ENCODE measurements at places on chromosomes 2 and 18.

GRCh38 chr2:117776888-117777287 is 37.6 kb upstream of the DDX18 start:
- no peak for DNase-seq

GRCh38 chr2:181177376-181177775 is 197.0 kb downstream of the UBE2E3 start:
- peak; percentile 13 for DNase-seq

- DNase-seq: peak; percentile 77
Measured at GRCh38 chr2:147715807-147716206, 129.0 kb upstream of the ACVR2A start.

DNA sequence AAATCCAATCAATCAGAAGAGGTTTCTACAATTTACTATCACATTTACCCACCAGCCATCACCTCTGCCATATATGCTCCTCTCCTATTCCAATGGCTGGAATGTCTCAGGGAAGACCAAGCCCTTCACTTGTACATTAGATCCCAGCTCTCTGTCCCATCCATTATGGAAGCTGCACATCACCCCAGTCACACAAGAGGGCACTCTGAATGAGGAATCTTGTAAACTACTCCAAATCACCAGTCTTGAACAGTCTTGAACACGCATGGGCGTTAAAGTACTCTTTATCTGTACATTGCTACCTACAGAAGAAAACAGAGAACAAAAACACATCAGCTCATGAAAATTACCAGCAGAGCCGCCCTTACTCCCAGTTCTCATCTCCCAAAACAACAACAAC is 38.7 kb downstream of the ZC3H8 start:
- no peak for DNase-seq

- DNase-seq: peak; percentile 72
Measured at GRCh38 chr2:3585261-3586109, 9.4 kb upstream of the COLEC11 start.

- peak; percentile 66 for DNase-seq
Measured at GRCh38 chr18:75252136-75252535, 41.5 kb downstream of the TSHZ1 start.

DNA sequence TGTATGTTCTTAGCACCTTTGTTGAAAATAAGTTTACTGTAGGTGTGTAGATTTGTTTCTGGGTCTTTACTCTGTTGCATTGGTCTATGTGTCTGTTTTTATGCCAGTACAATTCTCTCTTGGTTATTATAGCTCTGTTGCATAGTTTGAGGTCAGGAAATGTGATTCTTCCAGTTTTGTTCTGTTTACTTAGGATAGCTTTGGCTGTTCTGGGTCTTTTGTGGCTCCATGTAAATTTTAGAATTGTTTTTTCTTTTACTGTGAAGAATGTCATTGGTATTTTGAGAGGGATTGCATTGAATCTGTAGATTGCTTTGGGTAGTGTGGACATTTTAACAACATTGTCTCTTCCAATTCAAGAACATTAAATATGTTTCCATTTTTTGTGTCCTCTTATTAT is 69.1 kb downstream of the ANKRD62 start:
- DNase-seq: peak; percentile 6

- peak; percentile 88 for DNase-seq
Measured at GRCh38 chr2:9781252-9781651, 62.0 kb upstream of the TAF1B start.

GRCh38 chr18:8389391-8390340 is 219.6 kb upstream of the RAB12 start:
- DNase-seq: peak; percentile 74

GRCh38 chr18:9135912-9136314 is 668 bp upstream of the ANKRD12 start:
- peak; percentile 22 for DNase-seq

DNA sequence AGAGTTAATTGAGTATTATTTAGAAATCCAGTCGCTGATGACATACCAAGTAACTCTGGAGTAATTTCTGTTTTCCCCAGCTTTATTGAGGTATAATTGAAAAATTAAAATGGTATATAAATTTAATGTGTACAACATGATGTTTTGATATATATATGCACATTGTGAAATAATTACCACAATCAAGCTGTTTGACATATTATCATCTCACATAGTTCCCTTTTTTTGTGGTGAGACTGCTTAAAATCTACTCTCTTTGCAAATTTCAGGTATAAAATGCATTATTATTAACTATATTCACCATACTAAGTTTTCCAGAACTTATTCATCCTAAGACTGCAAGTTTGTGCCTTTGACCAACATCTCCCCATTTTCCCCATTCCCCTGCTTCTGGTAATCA is 25.0 kb upstream of the SPAG16 start:
- DNase-seq: no peak

DNA sequence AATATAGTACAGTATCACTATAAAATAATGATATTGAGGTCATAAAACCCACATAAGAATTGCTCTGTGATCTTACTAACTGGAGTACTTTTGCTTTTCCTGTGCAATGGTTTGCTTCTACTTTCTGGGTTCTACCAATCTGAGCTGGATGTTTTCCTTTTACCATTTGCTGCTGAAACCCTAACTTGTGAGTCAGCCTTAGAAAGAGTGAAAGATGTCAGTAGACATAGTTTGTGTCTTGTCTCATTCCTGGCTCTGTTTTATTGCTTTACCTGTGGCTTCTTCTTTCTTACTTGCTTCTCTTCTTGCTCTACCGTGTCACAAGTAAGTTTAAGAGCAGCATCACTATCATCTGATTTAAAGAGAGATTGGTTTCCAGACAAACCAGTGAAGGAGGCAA is 61.0 kb downstream of the MBD2 start:
- DNase-seq: peak; percentile 51

DNA sequence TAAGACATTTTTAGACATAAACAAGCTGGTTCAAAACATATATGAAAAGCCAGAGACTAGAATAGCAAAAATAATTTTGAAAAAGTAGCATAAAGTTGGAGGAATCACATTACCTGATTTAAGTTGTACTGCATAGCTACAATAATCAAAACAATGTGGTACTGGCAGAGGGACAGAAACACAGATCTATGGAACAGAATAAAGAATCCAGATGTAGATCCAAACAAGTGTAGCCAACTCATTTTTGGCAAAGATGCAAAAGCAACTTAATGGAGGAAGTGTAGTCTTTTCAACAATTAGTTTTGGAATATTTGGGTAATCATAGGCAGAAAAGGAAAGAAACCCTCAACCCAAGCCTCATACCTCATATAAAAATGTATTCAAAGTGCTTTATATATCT is 278.7 kb upstream of the ZNF521 start:
- no peak for DNase-seq

GRCh38 chr2:125398738-125399524 is 1257.0 kb upstream of the GYPC start:
- no peak for DNase-seq
